Uterus (tissue), 4 donors: ENCODE measurements at places on chromosomes 3 and 15. TPM values are rescaled to one million over a fixed set of nuclear protein-coding genes. Genes with fewer than 3 reads are reported as not detected.
A peak's percentile ranks its signal among the peaks of the same experiment; 100 is the strongest.

GRCh38 chr3:81823086-81823485 lies 61.6 kb upstream of the GBE1 start:
- H3K36me3 ChIP-seq, result no peaks in the 10 kb centered on the region
- no peak overlapping the region for H3K4me3 ChIP-seq
- H3K4me1 ChIP-seq, result no peaks in the 10 kb centered on the region
- H3K27me3 ChIP-seq, result no peaks in the 10 kb centered on the region

GRCh38 chr3:184884359-184885017 lies 72.5 kb downstream of the VPS8 start:
- H3K4me3 ChIP-seq, result no peak overlapping the region
- H3K4me1 ChIP-seq, result no peaks in the 10 kb centered on the region
- no peak overlapping the region for H3K27ac ChIP-seq

- no peaks in the 10 kb centered on the region for H3K27me3 ChIP-seq
- no peaks in the 10 kb centered on the region for H3K36me3 ChIP-seq
- no peak overlapping the region for H3K27ac ChIP-seq
- DNase-seq, result no peak
- no peak overlapping the region for H3K4me3 ChIP-seq
These were observed 103.3 kb upstream of the SLC2A2 start for GRCh38 chr3:171129827-171130226.

- H3K4me3 ChIP-seq, result no peak overlapping the region
- DNase-seq, result no peak
- no peaks in the 10 kb centered on the region for H3K4me1 ChIP-seq
- H3K27me3 ChIP-seq, result no peaks in the 10 kb centered on the region
- no peak overlapping the region for H3K27ac ChIP-seq
These were observed 80.2 kb downstream of the DPH6 start for GRCh38 chr15:35465783-35466182.

- H3K27ac ChIP-seq, result peak overlapping the region; percentile 51
- no peaks in the 10 kb centered on the region for H3K36me3 ChIP-seq
- no peaks in the 10 kb centered on the region for H3K27me3 ChIP-seq
- H3K4me3 ChIP-seq, result no peak overlapping the region
These were observed 230.0 kb upstream of the MCTP2 start for GRCh38 chr15:94001255-94001801.

GRCh38 chr3:120196333-120196732 lies 88.7 kb downstream of the GPR156 start:
- H3K27ac ChIP-seq, result no peak overlapping the region
- no peaks in the 10 kb centered on the region for H3K4me1 ChIP-seq
- no peak for DNase-seq

The AP3B2 gene
- total RNA-seq, result 2.2 TPM

The OR5H2 gene
- not detected for total RNA-seq

The GATM gene
- 23.5 TPM for total RNA-seq

The GLT8D1 gene
- total RNA-seq, result 141 TPM

The KCNH8 gene
- 0.49 TPM for total RNA-seq
